ENCODE measurements at places on chromosomes 4 and X.

DNA sequence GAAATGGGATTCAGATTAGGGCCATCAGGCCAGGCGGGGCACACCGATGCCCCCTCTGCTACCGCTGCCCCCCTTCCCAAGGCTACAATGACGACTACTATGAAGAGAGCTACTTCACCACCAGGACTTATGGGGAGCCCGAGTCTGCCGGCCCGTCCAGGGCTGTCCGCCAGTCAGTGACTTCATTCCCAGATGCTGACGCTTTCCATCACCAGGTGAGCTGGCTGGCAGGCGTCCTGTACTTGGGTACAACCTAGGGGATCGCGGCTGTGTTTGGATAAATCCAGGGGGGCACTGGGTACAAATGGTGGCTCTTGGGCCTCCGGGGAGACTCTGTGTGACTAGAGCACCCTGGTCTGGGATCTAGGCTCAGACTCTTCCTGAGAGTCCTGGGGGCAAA lies 1.1 kb downstream of the EMD start:
- no peak for DNase-seq

GRCh38 chr4:142983065-142983464 lies 137.0 kb upstream of the INPP4B start:
- DNase-seq = no peak

DNA sequence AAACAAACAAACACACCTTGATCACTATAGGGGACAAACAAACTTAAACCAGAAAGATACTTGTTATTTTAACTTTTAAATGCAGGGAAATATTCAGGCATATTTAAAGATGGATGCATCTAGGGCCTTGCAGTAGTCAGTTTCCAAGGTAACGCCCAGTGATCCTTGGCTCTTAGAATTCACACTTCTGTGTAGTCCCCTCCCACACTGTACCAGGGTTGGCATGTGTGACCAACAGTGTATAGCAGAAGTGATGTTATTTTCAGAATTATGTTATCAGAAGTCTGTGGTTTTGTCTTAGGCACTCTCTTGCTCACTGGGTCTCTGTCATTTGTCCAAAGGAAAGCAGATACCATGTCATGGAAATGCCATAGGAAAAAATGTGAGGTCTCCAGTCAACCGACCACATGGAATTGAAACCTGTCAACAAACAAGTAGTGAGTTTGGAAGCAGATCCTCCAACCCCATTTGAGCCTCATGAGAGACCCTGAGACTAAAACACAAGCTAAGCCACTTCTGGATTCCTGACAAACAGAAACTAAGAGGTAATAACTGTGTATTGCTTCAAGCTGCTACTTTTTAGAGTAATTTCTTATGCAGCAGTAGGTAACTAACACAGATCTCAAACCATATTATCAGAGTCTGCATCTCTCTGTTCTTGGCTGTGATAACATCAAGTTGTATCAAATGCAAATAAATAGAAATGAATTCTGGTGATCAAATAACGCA lies 670.3 kb downstream of the KCTD8 start:
- DNase-seq = no peak

GRCh38 chr4:41572516-41572915 lies 34.6 kb downstream of the LIMCH1 start:
- no peak for DNase-seq

DNA sequence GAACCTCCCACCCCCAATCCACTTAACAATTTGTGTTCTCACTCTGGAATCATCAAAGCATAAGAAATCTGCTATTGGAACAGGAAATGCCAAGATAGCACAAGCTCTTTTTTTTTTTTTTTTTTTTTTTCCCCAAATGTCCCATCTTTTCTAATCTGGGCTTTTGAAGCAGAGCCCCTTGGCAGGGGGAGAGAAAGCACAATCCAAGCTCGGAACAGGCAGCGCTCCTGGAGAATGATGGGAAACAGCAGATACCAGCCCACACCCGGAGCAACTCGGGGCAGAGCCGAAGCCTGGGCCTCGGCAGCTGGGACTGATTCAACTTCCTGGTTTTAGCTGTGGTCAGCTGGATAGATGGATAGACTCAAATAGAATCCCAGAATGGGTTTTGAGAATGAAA lies 235.1 kb downstream of the QDPR start:
- no peak for DNase-seq

DNA sequence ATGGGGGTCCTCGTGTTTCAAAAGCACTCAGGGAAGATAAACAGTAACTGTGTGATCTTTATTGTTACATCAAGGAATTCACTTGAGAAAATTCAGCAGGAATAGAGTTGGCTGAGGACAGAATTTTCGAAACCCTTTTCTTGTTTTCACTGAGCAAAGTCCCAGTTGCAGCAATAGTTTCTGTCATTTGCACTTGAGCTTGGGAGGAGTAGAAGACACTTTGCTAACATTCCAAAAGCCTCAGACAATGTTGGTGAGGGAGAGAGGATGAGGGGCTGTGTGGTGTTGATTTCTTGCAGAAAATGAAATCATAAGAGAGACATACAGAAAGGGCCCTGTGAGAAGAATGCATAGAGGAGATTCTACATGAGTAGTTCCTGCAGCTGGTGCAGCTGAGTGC lies 151.9 kb upstream of the DIPK2B start:
- DNase-seq = no peak

DNA sequence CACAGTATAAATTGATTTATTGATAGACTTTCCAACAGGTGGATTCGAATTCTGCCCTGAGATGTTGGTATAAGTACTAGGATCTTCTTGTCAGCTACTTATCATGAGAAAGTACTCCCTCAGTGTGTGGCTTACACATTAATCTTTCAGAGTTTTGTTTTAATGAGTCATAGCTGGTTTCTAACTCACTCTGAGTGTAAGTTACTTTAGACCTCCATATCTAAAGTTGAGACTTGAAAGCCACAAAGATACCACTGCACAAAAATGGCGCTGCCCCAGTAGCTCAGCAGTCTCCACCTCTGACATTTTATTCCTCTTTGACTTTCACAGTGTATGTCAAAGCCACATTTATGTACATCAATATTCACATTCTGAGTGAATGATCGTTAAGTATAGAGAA lies 318.5 kb downstream of the ARAP2 start:
- DNase-seq = no peak

DNA sequence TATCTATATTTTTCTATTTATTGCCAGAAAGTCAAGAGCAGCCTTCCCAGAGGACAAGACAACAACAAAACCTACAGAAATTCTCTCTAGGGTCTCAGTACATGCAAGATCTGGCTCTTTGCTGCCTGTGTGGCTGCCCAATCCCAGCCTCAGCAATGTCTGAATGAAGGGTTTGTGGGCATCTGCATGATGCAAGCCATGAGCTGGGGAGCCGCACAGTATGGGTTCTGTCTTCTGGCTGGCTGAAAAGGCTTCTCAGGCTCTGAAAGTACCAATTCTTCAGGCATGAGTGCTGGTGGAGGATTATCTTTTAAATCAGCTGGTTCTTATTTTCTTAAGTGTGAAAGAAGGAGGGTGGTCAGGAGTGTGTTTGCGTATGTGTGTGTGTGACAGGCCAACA lies 104.6 kb downstream of the PDGFRA start:
- no peak for DNase-seq

GRCh38 chr4:115515366-115515765 lies 401.9 kb upstream of the NDST4 start:
- no peak for DNase-seq

DNA sequence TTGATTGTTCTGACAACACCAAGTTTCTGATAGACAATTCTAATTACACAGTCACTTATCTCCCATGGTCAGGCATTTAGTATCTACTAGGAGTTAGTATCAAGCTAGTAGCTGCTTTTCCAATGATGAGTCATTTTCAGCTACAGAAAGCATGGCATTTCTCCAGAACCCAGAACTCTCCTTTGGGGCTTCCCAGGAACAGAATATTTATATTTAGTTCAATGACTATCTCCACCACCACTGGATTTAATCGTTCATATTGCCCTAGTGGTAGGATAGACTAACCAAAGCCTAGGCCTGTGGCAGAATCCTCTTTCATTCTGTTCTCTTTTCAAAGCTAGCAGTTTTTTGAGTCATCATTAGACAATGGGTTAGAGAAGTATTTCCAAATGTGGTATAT lies 569.4 kb downstream of the GABRG1 start:
- no peak for DNase-seq

DNA sequence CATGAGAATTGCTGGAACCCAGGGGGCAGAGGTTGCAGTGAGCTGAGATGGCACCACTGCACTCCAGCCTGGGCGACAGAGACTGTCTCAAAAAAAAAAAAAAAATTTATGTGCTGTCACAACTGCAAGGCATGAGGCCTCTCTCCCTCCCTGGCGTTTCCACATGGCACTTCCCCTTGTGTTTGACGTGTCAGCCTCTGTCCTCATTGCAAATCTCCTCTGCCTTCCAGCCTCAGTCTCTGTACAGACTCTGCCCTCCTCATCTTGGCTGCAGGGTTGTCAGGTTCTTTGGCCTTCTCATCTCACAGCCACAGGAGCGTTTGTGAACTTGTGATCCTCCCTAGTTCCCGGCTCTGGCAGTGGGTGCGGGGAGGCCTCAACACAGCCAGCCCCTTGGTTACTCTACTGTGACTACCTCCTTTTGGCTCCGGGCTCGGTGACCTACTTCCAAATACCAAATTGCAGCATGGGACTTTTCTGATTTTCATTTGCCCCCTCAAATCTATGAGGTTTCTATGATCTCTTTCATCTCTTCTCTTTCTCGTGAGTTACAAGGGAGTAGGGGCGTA lies 250.0 kb downstream of the CBR4 start:
- no peak for DNase-seq

DNA sequence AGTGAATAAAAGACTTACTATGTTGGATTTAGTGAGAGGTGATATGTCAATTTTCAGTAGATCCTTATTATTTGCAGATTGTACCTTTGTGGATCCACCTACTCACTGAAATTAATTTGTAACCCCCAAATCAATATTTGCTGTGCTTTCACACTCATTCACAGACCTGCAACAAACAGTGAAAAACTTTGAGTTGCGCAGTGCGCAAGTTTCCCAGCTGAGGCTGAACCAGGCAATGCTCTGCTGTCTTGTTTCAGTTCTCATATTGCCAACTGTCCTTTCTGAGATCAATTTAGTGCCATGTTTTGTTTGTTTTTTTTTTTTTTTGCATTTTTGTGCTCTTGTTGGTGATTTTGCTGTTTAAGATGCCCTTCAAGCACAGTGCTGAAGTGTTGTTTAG lies 40.8 kb upstream of the LEF1 start:
- no peak for DNase-seq

DNA sequence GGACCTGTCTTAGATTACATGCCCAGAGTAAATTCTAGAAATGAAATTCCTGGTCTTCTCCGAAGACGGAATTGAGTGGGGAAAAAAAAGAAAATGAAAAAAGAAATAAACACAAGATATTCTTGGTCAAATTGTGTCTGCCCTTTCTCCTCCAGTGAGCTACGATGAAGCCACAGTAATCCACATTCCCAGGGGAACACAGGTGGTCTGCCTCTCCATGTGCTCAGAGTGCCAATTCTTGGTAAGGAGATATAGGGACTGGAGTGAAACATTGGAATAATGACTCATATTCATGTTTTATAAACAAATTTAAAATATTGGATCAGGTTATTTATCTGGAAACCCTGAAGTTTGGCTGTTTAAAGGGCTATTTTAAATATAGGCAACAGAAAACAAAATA lies 54.2 kb upstream of the MGST2 start:
- no peak for DNase-seq
